Tibial nerve (tissue), 4 donors: ENCODE measurements at places on chromosomes 6 and 20. TPM values are rescaled to one million over a fixed set of nuclear protein-coding genes. Genes with fewer than 3 reads are reported as not detected.

EPPIN gene
- total RNA-seq = not detected

HLA-DRB5 gene
- not detected for total RNA-seq

IDH3B gene
- 141 TPM for total RNA-seq

CCR6 gene
- total RNA-seq = not detected

PROKR2 gene
- total RNA-seq = not detected

DNA sequence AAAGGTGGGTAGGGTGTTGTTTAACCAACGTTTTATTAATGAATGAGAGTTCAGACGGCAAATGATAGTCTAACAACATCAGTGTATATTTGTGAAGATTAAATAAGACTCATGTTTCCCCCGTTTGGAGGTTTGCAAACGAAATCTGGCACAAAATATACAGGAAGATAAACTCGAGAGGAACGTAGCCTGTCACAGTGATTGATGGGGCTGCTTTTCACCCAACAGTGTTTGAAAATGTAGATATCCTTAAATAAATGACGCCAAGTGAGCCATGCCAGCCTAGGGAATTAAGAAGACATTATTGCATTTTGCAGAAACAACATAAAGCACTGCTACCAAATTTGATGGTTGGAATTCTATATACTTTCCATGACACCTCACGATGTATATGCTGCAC, 696.5 kb upstream of the FLRT3 start:
- no peak for DNase-seq

GRCh38 chr6:130467146-130468050, 101.6 kb downstream of the TMEM200A start:
- DNase-seq = no peak

DNA sequence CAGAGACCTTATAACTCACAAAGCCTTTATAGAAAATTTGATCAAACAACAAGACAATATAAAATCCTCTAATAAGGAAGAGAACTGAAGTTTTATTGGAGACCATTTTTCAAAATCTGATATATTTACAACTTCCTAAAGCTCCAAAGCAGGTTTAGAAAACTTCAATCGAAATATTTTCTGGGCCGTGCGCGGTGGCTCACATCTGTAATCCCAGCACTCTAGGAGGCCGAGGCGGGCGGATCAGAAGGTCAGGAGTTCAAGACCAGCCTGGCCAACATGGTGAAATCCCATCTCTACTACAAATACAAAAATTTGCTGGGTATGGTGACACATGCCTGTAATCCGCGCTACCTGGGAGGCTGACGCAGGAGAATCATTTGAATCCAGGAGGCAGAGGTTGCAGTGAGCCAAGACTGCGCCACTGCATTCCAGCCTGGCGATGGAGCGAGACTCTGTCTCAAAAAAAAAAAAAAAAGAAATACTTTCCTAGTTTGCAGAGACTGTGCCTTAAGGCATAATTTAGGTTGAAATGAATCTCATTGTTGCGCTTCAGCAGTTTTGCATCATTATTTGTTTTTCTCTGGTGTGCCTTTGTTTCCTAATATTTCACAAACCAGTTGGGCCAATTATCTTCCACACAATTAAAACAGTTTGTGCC, 60.6 kb upstream of the ASIP start:
- DNase-seq = no peak

GRCh38 chr20:8401556-8401955, 269.5 kb downstream of the PLCB1 start:
- DNase-seq = no peak

DNA sequence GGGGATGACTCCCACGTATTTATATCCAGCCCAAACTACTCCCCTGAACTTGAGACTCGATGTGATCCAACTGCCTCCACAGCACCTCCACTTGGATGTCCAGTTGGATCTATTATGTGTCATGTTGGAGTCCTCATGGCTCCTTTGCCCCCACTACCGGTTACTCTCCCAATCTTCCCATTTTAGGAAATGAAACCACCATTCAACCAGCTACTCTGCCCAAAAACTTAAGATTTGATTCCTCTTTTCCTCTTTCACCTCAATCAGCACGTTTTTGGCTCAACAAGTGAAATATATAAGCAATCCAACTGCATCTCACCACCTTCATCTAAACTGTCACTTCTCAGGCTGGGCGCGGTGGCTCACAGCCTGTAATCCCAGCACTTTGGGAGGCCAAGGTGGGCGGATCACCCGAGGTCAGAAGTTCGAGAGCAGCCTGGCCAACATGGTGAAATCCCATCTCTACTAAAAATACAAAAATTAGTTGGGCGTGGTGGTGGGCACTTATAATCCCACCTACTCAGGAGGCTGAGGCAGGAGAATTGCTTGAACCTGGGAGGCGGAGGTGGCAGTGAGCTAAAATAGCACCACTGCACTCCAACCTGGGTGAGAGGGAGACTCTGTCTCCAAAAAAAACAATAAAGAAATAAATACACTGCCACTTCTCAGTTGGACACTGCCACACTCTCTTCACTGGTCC, 3.4 kb downstream of the AHCY start:
- no peak for DNase-seq

- DNase-seq = no peak
These were observed 30.4 kb downstream of the KDM1B start for GRCh38 chr6:18185624-18186023.

- no peak for DNase-seq
These were observed 56.9 kb downstream of the BMP5 start for GRCh38 chr6:55818482-55818881.

GRCh38 chr20:61230166-61230565, 21.9 kb upstream of the CDH4 start:
- no peak for DNase-seq

GRCh38 chr20:9276966-9277468, 208.1 kb downstream of the PLCB4 start:
- DNase-seq = no peak
